GM18507 (cell line): ENCODE measurements at places on chromosomes 12 and 14.

GRCh38 chr14:95505030-95505589, 11.3 kb downstream of the SYNE3 start:
- no peak for DNase-seq

DNA sequence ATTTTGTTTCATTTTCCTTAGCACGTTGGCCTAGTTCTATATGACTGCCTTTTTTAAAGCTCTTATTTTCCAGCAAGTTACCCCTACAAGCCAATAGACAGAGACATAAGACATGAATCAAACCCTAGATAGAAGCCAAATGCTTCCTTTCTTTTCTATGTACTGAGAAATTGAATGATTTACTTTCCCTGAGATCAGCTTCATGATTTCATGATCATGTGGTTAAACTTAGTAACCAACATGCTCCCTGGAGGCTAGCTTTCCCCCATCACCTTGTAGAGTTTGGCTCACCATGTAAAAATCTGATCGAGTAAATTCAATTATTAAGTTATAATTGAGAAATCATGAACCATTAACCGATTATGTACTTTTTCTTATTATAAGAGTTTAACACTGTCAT, 148.1 kb upstream of the LRIG3 start:
- no peak for DNase-seq

DNA sequence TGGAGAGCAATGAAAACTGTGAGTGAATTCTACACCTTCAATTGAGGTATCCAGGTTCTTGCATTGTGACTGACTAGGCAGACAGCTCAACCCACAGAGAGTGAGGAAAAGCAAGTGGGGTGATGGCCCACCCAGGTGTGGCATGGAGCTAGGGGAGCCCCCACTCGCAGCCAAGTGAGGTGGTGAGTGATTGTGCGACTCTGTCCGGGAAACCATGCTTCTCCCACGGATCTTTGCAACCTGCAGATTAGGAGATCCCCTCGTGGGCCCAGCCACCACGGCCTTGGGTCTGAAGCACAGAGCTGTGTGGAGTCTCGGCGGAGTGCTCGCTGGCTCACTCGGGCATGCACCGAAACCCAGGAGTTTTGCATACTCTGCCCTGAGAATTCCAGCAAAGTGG, 120.1 kb downstream of the ALG10 start:
- DNase-seq = no peak

GRCh38 chr14:105862581-105863239, 336.3 kb downstream of the TMEM121 start:
- DNase-seq = no peak

DNA sequence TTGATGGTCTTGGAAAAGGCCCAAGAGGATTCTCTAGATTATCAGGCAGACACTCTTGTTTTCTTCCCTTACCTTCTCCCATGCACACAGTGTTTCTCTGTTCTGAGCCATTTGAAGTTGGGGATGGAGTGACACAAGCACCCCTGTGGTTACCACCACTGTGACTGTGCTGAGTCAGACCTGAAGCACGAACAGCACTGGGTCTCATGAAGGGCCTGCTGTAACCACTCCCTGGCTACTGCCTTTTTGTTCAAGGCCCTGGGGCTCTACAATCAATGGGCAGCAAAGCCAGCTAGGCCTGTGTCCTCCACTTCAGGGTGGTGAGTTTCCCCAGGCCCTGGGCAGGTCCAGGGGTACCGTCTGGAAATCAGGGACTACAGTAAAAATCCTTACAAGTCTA, 65.5 kb downstream of the TSPAN8 start:
- no peak for DNase-seq

DNA sequence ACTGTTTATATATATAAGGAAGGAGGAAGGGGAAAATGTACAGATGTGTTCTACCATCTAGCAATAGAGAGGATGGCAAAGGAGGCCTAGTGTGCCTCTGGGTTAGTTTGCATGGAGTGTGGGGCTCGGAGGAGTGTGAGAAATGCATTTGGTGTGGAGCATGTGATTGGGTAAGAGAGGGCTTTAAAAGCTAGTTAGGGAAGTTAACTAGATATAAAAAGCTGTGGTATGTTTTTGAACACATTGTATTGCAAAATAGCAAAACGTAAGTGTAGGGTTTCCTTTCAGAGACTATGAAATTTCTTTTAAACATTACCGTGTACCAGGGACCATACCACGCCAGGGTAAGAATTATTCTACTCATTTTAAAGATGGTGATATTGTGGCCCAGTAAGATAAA, 53.3 kb upstream of the STXBP6 start:
- no peak for DNase-seq

- DNase-seq = no peak
These were observed 100.8 kb downstream of the GRIN2B start for GRCh38 chr12:13880613-13881012.

DNA sequence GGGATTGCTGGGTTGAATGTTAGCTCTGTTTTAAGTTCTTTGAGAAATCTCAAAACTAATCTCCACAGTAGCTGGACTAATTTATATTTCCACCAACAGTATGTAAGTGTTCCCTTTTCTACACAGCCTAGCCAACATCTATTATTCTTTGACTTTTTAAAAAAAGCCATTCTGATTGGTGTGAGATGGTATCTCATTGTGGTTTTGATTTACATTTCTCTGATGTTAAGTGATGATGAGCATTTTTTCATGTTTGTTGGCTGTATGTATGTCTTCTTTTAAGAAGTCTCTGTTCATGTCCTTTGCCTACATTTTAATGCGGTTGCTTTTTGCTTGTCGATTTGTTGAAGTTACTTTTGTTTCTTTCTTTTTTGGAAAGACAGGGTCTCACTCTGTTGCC, 301.1 kb upstream of the OR4E1 start:
- no peak for DNase-seq

DNA sequence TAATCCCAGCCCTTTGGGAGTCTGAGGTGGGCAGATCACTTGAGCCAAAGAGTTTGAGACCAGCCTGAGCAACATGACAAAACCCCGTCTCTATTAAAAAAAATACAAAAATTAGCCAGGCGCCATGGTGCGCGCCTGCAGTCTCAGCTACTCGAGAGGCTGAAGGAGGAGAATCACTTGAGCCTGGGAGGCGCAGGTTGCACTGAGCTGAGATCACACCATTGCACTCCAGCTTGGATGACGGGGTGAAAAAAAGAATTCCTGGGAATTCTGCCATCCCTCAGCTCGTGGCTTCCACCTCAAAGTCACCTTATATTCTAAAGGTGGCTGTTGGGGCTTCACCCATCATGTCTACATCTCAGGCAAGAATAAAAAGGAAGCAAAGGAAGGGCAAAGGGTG, 12.9 kb downstream of the BCL2L14 start:
- DNase-seq = no peak

DNA sequence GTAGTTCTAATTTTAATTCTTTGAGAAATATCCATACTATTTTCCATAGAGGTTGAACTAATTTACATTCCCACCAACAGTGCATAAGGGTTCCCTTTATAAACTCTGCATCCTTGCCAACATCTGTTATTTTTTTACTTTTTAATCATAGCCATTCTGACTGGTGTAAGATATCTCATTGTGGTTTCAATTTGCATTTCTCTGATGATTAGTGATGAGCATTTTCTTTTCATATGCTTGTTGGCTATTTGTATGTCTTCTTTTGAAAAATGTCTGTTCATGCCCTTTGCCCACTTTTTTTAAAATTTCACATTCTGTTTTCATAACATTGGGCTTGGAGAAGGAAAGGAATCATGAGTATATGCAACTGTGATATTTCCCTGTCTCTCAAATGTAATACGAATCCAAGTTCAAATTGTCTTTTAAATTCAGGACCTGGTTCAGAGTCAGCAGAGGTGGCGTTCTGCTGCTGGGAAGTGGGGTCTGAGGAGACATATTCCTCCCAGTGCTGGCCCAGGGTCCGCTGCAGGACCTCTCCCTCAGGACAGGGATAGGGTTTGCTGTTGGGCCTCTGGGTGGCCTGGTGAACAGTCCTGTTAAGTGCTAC, 81.2 kb upstream of the ETV6 start:
- no peak for DNase-seq

DNA sequence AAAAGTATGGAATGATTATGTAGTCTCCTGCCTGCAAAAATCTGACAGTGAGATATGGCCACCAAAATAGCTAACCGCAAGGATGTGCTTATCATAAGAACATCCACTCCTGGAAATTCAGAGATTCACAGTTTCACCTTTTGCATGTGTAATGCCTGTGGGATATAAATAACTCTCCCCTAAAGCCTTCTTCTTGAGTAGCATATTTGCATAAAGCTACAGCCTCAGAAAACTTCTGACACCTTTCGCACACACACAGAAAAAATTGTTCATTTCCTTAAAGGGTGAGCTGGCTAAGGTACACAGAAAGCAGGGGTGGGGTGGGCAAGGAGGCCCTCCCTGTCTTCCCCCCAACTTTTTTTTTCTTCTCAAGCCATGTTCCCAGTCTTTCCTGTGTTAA, 3.1 kb upstream of the IGF1 start:
- DNase-seq = no peak

GRCh38 chr12:49800421-49801140, 27.6 kb downstream of the NCKAP5L start:
- no peak for DNase-seq

GRCh38 chr14:91205459-91205858, 39.0 kb downstream of the GPR68 start:
- no peak for DNase-seq

- no peak for DNase-seq
These were observed 80.1 kb downstream of the CEP83 start for GRCh38 chr12:94379479-94380113.

DNA sequence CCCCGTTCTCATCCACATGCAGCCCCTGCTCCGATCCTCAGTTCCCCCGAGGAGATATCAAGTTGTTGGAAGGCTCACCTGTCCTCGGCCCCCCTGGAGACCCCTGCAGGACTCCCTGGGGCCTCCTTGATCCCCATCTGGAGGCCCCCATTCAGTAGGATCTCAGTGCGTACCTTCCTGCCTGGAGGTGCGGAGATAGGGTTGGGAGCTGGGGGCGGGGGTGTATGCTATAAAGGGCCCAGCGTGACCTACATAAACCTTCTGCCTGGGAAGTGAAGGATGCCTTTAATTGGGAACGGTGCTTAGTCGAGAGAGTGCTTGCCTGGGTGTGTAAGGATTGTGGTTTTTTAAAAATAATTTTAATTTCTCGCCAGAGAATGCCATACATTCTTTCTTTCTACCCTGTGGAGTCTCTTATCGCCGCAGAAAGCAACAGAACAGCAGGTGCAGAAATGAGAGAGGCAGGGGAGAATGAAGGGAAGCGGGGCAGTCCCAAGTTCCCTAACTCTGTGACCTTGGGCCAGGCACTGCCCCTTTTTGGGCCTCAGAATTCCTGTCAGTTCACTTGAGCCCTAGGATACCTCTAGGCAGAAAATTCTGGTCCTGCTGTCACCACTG, 153.7 kb downstream of the TSPAN9 start:
- no peak for DNase-seq

DNA sequence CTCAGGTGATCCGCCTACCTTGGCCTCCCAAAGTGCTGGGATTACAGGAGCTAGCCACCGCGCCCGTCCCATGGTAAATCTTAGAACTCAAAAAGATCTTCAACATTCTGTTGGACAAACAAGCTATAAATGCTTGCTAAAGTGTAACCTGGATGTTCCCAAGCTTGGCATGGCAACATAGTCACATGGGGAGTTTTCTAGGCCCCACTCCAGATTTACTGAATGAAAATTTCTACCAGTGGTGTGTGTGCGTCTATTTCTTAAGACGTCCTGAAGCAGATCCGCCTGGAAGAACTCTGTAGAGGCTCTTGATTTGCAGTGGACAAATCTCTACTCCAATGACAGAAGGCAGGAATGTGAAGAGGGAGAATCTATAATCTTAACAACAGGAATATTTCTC, 59.9 kb downstream of the ZFYVE21 start:
- no peak for DNase-seq

DNA sequence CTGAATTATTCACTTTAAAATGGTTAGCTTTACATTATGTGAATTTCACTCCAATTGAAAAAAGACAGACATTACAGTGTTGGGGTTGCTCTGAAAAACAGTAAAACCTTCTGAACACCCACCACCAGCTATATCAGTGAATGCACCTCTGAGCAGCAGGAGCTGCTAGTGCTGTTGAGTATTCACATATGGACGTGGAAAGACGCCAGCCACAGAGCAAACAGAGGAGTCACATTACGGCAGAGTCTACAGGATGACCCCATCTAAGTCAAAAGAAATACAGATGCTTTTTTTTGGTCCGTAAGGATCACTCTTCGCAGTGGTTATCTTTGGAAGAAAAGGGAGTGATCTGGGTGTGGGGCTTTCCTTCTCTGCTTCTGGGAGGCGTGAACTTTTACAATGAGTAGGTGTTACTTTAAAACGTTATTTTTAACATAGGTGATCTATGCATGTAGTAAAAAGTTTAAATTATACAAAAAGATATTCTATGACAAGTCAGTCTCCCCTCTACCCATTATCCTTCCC, 4.5 kb downstream of the HVCN1 start:
- no peak for DNase-seq

DNA sequence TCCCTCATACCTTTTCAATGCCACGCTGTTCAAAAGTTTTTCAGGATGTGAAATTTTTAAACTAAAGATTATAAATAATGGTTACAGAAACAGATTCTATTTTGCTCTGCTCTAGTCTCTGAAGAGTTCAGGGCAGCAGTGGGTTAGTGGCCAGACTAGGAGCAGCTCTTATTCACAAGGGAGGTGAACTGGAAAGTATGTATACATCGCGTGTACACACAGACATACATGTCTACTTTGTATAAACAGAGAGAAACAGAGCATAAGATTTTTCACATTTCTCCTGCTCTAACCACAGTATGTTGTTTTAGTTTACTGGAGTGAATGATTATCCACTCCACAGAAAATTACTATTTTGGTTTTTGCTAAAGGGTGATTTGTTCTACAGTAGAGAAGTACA, 74.4 kb upstream of the CRY1 start:
- DNase-seq = no peak

DNA sequence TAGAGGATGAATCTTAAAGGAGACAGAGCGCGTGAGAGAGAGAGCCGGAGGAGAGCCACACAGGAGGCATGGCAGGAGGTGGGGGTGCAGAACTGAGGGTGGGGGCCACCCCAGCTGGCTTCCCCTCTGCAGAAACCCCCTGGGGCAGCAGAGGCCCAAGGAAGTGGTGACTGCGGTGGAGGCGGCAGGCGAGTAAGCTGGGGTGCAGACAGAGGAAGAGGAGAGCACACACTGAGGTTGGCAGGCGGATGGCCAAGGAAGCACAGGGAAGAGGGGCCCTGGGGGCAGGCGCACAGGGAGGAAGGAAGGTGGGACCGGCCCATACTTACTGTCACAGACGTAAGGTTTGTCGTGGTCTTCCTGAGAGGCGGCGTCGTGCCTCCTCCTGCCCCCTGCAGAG, 179.8 kb downstream of the DPF3 start:
- DNase-seq = peak; percentile 25

DNA sequence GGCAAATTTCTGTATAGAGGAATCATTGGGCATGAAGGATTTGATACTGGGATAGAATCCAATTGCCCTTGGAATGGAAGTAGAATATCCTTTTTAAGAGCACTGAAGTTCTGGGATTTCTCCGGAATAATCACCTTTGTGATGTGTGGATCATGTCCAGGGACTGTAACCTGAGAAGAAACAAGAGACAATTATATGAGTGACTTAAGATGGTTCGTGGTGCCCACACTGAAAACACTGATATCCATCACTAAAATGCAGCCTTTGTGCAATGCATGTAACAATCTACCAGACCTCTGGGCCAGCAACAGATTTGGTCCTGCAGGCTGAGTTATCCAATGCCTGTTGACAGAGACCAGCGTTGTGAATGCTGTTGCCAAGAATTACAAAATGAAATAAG, 48.5 kb downstream of the MDM2 start:
- DNase-seq = no peak
